ENCODE measurements at places on chromosomes 16 and 17.

DNA sequence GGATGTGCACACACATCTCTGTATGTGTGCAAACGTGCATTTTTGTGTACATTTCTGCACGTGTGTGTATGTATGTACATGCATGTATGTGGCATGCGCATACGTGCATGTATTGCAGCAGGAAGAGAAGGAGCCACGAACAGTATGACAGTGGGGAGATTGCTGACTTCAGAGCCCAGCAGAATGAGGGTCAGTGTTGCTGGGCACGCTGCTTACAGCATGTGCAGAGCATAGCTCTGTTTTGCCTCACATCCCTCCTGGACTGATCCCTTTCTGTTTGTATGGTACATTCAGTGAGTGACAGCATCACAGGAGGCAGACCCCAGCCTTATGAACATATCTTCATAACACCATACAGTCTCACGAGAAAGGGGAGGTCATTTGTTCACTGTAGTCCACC is 934.0 kb upstream of the EEF2KMT start:
- DNase-seq, result no peak

DNA sequence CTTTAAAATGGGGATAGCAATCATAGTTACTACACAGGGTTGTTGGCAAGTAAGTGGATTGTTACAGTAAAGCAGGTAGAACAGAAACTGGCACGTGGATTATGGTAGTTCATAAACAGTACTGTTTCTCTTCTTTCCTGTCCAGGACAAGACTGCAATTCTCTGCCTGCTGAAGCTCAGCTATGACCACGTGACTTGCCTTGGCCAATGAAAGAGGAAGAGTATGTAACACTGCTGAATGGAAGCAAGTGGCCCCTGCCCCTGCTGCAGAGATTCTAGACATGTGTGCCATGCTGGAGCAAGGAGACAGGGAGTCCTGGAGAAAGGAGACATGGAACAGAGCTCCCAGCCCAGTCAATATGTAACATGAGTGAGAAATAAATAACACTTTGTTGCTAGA is 66.6 kb upstream of the TOX3 start:
- no peak for DNase-seq

- DNase-seq, result peak; percentile 84
These were observed 26.7 kb downstream of the SAP30BP start for GRCh38 chr17:75693500-75694481.

DNA sequence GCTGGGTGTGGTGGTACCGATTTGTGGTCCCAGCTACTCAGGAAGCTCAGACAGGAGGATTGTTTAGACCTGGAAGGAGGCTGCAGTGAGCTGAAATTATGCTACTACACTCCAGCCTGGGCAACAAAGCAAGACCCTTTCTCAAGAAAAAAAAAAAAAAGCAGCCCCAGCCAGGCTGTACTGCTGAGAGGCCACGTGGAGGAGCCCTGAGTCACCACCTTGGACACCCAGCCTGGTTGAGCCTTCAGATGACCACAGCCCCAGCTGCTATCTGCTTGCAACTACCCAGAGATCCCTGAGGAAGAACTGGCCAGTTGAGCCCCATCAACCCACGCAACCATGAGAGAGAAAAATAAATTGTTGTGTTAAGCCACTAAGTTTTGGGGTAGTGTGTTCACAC is 23.6 kb upstream of the GPRC5C start:
- DNase-seq, result peak; percentile 13

DNA sequence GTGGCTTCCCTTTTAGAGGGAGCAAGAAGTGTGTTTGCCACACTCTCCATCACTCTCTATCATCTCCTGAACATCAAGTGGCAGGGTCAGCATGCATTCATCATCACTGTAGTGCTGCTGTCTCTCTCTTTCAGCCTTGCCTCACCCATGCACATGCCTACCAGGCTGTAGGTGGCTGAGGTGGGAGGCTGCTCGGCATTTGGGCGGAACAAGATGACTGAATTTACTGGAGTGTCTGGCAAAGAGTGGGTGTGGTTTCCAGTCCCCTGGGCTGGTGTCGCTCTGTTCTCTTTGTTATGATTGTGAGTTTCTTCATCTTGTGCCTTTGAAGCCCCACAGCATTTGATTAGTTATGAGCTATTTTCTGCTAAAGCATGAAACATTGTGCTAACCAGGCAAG is 541.9 kb upstream of the EEF2KMT start:
- DNase-seq, result no peak

DNA sequence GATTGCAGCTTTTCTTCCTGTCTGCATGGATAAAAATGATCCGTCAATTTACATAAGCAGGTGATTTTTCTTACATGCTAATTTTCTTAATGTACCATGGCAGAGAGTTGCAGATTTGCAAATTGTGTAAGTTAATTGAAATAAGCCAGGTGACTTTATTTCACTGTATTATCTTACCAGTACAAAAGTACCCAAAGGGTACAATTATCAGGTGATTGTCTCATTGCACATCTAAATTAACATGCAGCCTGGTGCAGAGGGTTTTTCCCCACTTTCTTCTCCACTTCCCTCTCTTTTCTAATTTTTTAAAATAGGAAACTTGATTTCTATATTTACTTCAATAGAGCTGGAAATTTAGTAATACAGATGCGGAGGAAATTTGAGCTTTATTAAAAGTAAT is 11.2 kb downstream of the NLK start:
- DNase-seq, result no peak

GRCh38 chr16:49608779-49609178 is 235.2 kb downstream of the C16orf78 start:
- DNase-seq, result peak; percentile 60

GRCh38 chr17:82305727-82306300 is 11.6 kb downstream of the CD7 start:
- DNase-seq, result peak; percentile 13

- DNase-seq, result no peak
These were observed 2.0 kb downstream of the ZNF319 start for GRCh38 chr16:57998486-57998885.

DNA sequence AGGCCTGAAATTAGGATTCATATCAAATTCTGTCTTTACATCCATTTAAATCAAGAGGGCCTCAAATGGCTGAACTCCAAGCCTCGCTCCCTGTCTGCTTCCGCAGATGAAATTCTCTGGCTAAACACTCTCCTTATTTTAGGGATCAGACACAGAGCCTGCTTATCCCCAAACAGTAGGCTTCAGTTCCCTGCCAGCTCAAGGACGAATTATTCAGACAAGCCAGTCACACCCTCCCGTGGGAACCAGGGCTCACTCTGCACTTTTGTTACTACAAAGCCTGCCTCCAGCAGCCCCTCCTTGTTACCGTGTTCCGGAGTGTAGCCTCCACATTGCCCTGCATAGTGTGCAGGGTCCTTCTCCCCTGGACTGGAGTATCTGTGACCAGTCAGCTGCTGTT is 46.6 kb upstream of the LCMT1 start:
- no peak for DNase-seq

DNA sequence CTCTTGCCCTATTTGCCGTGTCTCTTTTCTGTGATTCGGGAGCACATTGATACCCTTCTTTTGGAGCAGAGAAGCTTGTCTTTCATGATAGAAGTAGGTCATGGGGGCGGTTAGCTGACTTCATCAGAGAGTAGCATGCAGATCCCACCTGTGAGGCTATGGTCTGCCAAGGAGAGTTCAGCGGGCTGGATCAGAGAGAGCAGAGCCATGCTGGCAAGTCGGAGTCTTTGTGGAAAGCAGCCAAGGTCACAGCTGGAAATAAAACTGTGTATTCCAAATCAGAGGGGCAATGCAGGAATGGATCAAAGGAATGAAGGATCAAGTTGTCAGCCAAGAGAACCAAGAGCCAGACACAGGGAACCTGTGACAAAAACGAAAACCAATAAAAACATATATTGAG is 595.9 kb downstream of the WWOX start:
- no peak for DNase-seq

DNA sequence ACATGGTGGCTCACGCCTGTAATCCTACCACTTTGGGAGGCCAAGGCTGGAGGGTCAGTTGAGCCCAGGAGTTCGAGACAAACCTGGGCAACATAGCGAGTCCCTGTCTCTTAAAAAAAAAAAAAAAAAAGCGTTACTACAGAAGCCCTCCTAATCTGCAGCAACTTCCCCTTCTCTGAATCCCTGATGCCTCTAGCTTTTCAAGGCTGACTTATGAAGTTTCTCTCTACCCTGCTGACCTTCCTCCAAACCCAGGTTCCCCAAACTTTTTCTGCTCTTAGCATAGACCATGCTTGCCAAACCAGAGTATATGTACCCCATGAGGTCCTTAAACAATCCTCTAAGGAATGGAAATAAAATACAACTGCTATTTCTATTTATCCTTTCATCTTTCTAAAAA is 16.4 kb downstream of the LYRM1 start:
- DNase-seq, result no peak

- DNase-seq, result no peak
These were observed 22.8 kb upstream of the KDM6B start for GRCh38 chr17:7811251-7811650.

DNA sequence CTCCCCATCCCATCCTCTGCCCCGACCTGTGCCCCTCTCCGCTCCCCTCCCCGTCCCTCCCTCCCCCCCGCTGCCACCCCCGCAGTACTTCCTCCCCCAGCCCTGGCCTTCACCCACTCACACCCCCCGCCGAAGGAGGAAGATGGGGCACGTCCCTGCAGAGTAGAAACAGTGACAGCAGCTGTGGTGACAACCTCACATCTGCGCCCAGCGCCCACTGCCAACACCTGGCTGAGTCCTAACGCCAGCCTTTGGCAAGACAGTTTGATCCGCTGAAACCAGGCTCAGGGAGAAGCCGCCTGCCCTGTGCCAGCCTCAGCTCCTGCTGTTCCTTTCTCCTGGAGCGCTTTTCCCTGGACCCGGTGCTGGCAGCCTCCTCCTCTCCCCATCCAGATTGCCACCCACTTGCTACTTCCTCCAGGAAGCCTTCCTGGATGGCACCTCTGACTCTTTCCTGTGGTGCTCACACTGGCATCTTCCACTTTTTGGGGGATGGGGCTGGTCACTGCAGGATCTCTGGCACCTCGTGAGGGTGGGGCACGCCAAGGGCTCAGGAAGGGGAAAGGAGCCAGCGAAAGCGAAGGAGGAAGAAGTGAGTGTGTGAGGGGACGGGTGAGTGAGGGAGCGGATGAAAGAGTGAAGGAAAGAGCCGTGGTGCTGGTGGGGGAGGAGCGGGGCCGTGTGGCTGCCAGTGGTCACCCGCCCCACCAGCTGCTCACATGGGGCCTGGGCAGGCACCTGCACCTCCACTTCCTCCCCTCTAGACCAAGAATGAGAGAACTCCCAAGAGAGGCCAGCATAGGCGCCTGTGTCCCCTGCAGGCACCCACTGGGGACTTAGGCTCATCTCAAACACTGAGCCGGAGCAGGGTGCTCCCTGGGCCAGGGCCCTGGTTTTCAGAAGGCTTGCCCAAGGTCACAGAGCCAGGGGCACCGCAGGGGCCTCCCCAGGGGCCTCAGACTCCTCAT is 27.0 kb downstream of the ZFPM1 start:
- DNase-seq, result no peak

- DNase-seq, result no peak
These were observed 286.2 kb downstream of the IRX3 start for GRCh38 chr16:54000361-54000760.

- DNase-seq, result no peak
These were observed 11.2 kb downstream of the PIK3R5 start for GRCh38 chr17:8954339-8954738.

- no peak for DNase-seq
These were observed 289.8 kb upstream of the FOXF1 start for GRCh38 chr16:86220561-86220960.

DNA sequence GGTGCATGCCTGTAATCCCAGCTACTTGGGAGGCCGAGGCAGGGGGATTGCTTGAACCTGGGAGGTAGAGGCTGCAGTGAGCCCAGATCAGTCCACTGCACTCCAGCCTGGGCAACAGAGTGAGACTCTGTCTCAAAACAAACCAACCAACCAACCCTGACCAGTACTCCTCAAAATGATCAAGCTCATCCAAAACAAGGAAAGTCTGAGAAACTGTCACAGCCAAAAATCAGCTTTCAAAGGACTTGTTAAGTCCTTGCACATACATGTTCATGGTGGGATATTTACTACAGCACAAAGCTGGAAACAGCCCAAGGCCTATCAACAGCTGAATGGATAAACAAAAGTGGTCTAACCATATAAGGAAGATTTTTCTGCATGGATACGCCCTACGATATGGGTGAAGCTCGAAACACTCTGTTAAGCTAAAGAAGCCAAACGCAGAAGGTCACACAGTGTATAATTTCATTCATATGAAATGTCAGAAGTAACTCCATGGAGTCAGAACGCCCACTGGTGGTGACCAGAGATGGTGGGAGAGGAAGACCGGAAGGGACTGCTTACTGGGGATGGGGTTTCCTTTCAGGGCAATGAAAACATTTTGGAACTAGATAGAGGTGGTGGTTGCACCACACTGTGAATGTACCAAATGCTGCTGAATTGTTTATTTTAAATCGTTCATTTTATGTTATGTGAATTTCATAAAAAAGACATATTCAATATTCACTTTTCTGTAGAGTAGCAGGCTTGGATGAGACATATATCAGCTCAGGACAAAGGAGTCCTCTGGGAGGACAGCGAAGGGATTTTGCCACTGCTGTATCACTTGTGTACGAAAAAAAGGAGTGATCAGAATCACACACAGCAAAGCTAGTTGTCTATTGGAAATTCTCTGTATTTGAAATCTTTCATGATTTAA is 17.7 kb downstream of the CCL17 start:
- peak; percentile 67 for DNase-seq

DNA sequence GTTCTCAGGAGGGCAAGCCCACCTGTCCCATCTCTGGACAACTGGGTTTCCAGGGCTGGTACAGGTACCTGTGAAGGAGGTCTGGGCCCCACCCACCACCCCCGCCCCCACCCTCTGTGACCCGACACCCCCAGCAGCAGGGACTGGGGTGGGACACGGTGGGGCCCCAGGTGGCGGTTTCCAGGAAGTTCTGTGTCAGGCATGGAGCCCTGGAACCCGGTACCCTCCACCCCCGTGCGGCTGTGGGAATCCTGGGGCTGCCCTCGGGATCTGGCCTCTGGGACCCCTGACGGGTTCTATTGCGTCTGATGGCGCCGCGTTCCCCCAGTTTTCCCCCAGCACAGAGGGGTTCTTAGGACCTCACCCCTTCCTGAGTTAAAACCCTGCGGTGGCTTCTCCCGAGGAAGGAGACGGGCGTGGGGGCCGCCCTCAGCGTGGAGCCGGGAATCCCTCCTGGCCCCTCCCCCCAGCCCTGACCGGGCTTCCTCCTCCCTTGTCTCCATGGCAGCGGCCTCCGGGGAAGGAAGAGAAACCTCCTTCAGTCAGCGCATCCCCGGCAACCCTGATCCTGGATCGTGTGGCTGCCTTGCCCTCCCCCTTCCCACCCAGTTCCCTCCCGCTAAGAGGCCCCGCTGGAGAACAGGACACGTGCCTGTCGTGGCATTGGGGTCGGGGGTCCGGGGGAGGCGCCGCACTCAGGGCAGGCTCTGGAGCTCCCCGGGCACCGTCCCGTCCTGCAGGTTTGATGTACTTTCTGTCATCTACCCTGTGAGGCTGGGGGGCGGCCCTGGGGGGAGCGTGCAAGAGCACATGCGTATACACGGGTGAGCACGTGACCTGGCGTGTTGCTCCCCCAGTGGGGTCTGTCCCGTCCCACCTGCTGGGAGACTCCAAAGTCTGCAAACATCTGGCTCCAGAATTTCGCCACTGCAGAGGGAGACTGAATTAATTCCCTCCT is 30.3 kb downstream of the CACNA1H start:
- DNase-seq, result peak; percentile 52

- no peak for DNase-seq
These were observed 344.0 kb downstream of the CA10 start for GRCh38 chr17:51814521-51814920.
